ENCODE measurements at places on chromosomes 2 and 18.

- DNase-seq = no peak
Measured at GRCh38 chr2:239409976-239410375, 9.2 kb upstream of the HDAC4 start.

DNA sequence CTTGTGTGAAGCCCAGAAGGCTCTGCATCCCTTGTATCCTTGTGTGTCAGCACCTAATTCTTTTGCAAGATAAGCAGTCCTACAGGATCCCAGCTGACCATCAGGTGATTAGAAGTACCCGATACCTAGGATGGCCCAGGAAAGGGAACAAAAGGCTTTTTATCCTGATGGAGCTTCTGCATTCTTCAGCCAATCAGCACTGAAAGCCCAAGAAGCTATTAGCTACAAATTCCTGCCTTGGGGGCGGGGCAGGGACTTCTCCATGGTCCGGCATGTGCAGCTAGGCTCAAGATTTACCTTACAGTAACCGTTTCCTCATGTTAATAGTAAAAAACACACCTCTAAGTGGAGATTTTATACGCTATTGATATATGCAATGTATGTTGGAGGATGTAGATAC, 264.6 kb upstream of the THUMPD2 start:
- no peak for DNase-seq

GRCh38 chr2:239736358-239737143, 288.6 kb downstream of the NDUFA10 start:
- no peak for DNase-seq

DNA sequence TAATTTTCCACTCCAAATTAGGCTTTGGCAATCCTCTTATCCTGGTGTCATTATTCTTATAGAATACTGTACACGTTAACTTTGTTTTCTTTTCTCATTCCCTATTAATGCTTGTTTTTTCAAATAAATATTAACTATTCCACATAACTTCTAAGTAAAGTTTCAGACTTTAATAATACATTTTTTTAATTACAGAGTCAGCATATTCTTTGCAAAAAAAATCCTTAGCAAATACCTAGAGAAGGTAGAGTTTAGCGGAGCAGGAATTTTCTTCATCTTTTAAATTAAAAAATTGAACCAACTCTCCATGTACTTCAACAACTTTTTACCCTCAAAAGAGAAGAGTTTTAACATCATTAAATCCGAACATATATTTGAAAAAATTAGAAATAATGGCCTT, 45.2 kb downstream of the RPRM start:
- DNase-seq = no peak

DNA sequence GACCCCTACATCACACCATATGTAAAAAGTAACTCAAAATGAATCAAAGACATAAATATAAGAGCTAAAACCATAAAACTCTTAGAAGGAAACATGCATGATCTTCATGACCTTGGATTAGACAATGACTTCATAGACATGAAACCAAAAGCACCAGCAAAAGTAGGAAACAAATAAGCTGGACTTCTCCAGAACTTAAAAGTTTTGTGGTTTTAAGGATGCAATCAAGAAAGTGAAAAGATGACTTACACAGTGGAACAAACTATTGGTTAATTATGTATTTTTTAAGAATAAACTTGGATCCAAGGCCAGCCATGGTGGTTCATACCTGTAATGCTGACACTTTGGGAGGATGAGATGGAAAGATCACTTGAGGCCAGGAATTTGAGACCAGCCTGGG, 150.2 kb downstream of the GALNT1 start:
- DNase-seq = no peak

- DNase-seq = no peak
Measured at GRCh38 chr2:205675861-205676516, 6.3 kb upstream of the NRP2 start.

GRCh38 chr2:28166956-28167355, 225.7 kb upstream of the FOSL2 start:
- no peak for DNase-seq

DNA sequence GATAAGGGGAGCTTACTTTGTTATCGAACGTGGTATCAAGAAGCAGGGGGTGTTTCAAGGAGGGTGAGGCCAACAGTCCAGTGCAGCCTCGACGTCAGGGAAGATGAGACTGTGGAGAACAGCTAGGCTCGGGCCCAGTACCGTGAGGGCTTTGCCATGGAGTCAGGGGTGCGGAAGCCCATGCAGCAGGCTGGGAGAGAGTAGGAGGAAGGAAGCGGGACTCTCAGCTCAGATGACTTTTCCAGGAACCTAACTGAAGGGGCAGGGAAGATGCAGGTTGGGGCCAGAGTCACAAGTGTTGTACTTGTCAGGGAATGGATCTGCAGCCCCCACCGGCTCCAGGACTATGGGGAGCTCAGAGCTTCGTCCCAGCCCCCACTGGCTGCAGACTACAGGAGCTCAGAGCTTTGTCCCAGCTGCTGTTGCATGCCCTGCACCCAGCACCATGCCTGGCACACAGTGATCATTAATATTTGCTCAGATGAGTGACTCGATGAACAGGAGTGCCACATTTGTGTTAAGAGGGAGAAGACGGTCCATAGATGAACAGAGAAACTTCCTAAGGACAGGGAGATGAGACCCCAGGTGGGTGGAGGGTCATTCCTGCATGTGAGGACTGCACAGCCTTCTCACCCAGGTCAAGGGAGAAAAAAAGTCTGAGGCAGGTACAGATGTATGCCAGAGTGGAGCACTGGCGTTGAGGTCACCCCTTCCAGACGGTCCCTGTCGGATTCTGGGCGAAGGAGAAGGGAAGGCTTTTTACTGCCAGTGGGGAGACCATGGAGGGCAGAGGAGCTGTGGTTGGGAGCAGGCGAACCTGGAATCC, 36.4 kb downstream of the PTGR3 start:
- DNase-seq = no peak
